GM12865 (cell line): ENCODE measurements at places on chromosomes 4 and X.

DNA sequence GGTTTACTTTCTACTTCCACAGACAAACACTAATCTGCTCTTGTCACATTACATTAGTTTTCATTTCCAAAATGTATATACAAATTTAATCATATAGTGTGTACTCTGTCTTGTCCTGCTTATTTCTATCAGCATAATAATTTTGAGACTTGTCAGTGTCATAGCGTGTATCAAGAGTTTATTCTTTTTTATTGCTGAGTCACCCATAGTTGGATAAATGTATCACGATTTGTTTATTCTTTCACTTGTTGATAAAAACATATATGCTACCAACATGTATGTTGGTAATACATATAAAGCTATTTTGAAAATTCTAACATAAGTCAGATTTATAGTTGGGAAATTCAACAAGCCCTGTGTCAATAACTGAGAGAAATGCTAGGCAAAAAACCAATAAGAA, 261.2 kb downstream of the TRAM1L1 start:
- DNase-seq: no peak

DNA sequence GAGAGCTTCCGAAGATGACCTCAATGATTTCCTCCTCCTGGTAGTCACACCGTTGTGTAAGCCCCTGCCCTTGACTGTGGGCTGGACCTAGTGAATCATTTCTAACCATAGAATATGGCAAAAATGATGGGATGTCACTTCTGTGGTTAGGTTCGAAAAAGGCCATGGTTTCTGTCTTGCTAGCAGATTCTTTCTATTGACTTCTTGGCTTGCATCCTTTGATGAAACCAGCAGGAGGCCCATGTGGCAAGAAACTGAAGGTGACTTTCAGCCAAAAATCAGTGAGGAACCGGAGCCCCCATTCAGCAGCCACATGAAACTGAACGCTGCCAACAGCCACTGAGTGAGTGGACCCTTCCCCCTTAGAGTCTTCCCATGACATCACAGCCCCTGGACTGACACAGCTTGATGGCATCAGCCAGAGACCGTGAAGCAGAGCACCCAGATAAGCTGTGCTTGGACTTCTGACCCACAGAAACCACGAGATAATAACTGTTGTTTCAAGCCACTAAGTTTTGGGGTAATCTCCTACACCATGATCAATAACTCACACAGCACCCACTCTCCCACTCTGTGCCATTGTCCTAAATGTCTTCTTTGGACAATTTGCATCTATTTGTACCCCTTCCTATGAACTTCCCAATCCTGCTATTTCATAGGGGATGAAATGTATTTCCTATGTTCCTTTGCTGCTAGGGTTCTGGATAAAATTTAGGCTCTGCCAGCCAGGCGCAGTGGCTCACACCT, 148.0 kb upstream of the STX18 start:
- peak; percentile 91 for DNase-seq

- DNase-seq: no peak
Measured at GRCh38 chrX:11380187-11380844, 87.1 kb downstream of the AMELX start.

DNA sequence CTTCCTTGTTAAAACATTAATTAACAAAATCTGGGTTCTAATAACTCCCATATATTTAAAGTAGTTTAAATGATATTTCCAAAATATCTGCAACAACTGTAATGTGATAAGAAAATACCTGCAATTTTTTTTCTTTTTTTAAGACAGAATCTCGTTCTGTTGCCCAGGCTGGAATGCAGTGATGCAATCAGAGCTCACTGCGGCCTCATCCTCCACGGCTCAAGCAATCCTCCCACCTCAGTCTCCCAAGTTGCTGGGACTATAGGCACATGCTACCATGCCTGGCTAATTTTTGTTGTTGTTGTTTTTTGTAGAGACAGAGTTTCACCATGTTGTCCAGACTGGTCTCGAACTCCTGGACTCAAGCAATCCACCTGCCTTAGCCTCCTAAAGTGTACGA, 45.7 kb upstream of the NSUN7 start:
- DNase-seq: no peak

DNA sequence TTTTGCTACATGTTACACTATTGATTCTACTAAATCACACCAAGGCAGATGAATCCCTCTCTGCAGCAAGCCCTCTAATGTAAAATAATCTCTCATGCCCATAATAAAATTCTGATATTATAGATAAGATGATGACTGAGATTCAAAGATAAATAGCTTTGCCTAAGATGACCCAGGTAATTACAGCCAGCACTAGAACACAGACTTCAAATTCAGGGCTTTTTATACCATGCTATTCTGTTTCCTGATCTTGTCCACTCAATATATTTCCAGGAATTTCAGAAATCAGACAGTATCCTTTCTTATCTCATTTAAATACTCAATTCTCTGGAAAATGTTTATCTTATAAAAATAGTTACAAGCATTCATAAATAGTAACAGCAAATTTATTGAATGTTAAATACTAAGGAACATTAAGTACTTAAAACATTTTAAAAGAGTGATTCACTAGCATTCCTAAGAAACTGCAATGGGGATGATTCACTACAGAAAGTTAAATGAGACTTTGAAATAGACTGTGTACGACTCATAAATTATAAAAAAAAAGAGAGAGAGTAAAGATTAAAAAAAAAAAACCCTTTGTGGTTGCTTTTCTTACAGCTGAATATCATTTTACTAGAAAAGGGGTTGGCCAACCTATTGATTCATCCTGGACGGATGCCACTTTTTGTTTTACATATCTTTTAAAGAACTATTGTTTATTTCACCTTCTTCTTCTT, 45.8 kb upstream of the IL21 start:
- DNase-seq: no peak

DNA sequence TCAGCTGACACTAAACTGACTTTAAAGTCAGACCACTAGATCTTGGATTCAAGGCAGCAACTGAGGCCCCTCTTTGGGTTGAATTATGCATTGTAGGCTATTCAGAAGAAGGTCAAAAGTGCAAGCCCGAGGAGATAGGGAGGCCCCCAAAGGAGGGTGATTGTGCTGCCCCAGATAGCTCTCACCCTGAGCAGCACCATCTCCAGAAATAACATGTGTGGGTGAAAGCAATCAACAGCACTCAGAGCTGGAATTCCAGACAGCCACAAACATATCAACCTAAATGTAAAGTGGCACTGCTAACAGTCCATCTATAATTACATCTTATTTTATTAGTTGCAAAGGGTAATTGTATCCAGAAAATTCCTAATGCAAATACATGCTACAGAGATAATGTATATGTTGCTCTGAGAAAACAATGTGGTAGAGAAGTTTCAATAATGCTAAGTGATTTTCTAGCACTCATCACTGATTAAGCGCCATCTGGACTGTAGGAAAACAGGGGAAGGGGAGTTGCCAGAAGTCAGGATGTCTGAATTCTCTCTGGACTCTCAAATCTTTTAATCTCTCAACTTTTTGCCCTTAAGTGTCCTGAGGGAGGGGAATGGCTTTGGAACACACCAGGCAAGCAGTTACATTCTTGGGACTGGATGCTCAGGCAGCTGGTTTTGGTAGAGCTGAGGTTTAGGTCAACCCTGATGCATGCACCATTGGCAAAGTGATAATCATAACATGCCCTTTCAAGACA, 61.8 kb upstream of the SFRP2 start:
- no peak for DNase-seq
